ENCODE measurements at places on chromosomes 4 and X. TPM values are rescaled to one million over a fixed set of nuclear protein-coding genes. Genes with fewer than 3 reads are reported as not detected.
A peak's percentile ranks its signal among the peaks of the same experiment; 100 is the strongest.

DNA sequence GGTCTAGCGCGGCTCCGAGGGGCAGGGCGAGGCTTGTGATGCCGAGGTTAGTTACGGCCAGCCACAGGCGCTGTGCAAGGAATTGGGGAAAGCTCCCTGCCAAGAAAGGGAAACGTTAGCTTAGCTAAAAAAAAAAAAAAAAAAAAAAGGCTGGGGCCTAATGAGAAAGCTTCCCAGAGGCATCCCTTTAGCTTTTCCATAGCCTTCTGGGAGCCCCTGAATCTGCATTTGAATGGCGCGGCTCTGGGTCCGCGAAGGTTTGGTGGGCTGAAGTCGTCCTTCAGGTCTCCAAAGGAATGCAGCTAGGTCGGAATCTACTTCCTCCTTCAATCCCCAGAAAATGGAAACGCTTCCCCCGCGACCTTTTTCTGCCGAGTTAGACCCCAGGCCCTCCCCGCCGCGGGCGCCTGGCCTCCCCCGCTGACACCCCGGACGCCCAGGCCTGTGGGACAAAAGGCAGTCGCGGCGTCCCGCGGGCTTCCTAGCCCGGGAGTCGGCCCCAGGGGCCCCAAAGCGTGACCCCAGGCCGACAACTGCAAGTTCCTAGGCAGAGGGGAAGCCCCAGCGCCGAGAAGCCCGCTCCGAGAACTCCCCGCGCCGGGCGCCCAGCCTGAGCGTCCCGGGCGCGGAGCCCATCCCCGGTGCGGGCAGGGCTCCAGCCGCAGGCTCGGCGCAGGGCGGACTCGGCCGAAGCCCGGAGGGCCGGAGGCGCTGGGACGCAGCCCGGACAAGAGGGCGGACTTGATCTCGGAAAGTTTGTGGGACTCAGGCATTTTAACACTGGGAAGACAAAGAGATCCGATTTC lies 605 bp upstream of the FAT1 start:
- DNase-seq, result no peak

DNA sequence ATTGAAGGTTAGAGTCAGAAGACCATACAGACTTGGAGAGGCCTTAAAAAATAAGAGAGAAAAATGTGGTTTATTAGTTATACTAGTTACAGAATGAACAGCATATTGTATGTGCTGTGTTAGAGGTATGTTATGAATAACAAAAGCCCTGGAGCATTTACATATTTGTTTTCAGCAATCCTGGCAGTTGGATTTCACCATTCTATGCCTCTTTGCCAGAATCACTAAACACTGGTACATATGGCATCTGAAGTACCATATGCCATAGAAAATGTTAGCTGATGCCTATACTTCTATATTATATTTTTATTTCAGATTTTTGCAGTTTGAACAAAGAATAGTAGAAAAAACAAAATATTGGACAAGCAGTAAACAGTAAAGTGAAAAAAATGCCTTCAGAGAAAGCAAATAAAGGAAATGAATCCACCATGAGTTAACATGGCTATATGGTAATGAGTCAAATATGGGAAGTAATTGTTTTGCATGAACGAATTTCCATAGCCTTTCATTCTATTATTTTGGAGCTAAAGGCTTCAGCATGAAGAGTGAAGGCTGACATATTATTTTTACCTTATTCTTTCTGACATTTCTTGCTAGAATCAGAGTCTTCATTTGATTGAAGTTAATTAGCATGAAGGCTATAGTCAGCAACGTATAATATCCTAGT lies 41.9 kb upstream of the PRDM8 start:
- DNase-seq, result no peak

DNA sequence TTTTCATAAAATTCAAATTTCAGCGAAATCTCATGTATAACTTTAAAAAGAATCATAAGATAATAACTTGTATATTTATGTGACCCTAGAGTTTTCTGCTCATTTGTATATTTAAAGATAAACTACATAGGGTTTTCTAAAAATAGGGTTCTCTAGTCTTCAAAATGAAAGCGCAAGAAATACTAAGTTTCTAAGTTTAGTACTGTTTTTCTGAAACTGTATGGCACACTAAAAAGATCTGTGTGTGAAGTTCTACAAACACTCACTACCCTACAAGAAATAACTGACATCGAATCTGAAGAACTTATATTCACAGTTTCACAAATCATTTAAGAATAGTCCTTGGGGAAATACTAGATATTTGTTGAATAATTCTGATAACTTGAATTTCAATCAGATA lies 38.7 kb upstream of the NDST4 start:
- no peak for DNase-seq

- no peak for DNase-seq
These were observed 63.6 kb downstream of the HADH start for GRCh38 chr4:108053251-108053711.

- no peak for DNase-seq
These were observed 87.5 kb downstream of the PPP3CA start for GRCh38 chr4:101259876-101260275.

GRCh38 chr4:169601016-169601771 lies 11.2 kb downstream of the NEK1 start:
- no peak for DNase-seq

- no peak for DNase-seq
These were observed 519.2 kb downstream of the ARAP2 start for GRCh38 chr4:35725131-35725530.

GRCh38 chr4:39451423-39452023 lies 7.2 kb downstream of the RPL9 start:
- DNase-seq, result no peak

GRCh38 chrX:132171881-132172280 lies 44.1 kb upstream of the FRMD7 start:
- DNase-seq, result no peak

GRCh38 chr4:31461421-31461820 lies 741.3 kb downstream of the PCDH7 start:
- no peak for DNase-seq

GRCh38 chrX:920234-920799 lies 289.7 kb downstream of the SHOX start:
- DNase-seq, result peak; percentile 44

- no peak for DNase-seq
These were observed 70.5 kb downstream of the GRIA2 start for GRCh38 chr4:157291071-157291470.

DNA sequence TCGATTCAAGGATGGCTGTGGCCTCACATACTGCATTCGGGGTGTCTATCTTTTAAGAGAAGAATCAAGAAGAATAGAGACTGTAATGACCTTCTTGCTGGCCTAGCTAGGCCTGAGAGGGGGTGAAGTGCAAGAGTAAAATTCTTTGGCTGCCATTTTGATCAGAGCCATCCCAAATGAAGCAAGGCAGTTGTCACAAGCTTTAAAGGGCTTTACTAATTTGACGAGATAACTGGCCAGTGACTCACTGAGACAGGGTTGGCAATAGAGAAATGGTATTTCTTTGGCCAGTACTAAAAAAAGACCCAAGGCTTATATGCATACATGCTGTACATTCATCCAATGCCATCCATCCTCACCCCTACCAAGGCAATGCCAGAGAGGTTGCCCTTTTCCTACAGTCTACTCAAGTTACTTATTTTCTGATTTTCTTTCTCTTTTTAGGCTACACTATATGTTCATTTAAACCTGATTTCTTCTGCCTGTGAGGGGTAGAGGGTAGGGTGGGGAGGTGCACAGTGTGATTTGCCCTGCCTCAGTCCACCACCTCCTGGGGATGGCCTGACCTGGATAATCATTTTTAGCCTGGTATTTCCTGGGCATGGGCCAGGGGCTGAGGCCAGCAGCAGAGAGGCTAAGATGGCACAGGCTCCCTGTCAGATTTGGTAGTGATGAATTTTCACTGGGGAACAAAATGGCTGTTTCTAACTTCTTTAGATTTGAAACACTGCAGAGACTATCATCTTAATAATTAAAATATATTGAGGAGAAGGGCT lies 32.2 kb downstream of the ATG4A start:
- DNase-seq, result no peak

GRCh38 chr4:185282968-185283367 lies 73.6 kb downstream of the SNX25 start:
- no peak for DNase-seq

DNA sequence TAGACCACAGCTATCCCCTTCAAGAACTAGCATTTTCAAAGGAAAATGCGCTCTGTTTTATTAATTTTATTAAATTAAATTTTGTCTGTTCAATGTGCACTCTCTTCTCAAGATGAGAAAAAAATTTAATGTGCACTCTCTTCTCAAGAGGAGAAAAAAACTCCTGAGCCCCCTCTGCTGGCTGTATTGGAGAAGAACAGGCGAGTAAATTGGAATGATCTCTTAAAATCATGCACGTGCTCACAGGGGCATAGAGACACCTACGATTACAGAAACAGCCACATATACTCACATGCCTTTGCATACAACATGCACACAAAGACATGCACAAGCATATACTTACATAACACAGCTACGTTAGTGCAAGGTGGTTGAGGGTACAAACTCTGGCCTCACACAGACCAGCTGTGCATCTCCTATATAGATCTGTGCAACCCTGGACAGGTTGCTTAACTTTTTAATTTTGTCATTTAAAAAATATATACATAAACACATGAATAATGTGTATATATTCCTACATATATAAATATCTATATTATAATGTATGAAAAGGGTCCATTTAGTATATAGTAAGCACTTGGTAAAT lies 176.2 kb upstream of the CXorf66 start:
- peak; percentile 27 for DNase-seq

GRCh38 chr4:609400-610050 lies 15.8 kb upstream of the PDE6B start:
- DNase-seq, result no peak

GRCh38 chr4:177376024-177376423 lies 66.2 kb downstream of the AGA start:
- DNase-seq, result no peak

DNA sequence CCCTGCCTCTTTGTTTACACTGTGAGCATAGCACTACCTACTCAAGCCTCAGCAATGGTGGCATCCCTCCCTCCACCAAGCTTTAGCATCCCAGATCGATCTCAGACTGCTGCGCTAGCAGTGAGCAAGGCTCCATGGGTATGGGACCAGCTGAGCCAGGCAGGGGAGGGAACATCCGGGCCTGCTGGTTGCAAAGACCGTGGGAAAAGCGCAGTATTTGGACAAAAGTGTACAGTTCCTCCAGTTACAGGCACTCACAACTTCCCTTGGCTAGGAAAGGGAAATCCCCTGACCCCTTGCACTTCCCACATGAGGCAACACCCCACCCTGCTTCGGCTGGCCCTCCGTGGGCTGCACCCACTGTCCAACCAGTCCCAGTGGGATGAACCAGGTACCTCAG lies 26.5 kb downstream of the EGF start:
- DNase-seq, result no peak

- DNase-seq, result no peak
These were observed 443.7 kb upstream of the FGF16 start for GRCh38 chrX:77003530-77003929.

DNA sequence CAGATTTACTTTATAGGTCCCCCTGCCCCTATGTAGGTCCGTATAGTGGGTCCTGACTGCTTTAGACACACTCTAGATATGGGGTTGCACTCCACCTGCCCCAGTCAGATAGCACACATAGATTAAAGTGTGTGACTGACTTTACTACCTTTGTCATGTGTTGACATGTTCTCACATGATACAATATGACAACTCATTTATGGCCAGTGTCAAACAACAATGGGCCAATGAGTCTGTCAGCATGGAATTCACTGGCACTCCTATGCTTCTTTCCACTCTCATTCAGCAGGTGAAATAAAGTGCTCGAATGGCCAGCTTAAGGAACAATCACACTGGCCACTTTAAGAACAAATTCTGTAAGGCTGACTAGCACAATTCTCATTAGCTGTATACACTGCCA lies 23.8 kb upstream of the FMR1NB start:
- no peak for DNase-seq

- DNase-seq, result no peak
These were observed 71.7 kb upstream of the BCOR start for GRCh38 chrX:40169193-40170101.

DNA sequence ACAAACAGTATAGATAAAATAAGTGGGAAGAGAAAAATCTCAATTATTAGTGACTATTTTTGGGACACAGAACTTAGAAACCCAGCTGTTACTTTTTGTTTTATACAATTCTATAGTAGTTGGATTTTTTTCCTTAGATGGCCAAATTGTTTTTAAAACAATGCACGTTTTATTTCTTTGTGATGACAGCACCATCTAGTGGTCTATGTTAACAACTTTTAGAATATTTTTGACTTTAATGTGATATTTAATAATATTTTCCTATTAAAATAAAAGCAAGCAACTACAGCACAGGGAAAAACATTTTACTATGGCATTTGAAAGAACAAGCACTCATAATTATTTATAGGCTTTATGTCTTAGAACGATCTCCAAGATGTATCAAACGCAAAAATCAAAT lies 5.6 kb upstream of the SMIM31 start:
- DNase-seq, result no peak

DNA sequence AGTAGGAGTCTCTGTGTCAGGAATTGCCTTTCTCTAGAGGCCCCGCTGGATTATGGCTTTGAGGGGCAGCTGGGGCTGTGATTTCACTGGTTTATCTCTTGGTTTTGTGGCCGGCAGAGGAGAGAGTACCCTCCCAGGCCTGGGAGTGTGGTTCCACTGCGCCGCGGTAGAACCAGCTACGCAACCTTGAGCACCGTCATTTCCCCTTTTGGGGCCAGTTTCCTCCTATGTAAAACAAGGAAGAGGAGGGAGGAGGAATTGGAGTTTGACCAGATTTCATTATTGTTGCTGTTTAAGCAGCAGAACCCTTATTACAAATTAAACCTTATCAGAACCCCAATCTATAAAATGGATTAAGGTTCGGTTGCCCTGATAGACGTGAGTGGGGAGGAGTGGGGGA lies 4.4 kb downstream of the SOX3 start:
- no peak for DNase-seq

- no peak for DNase-seq
These were observed 5.1 kb downstream of the EFNB1 start for GRCh38 chrX:68833855-68834331.

Gene SLC6A14
- polyA plus RNA-seq, result 0.23 TPM

Gene SPANXN5
- polyA plus RNA-seq, result not detected

Gene MAD2L1
- 49.7 TPM for polyA plus RNA-seq

Gene TMSB15B
- polyA plus RNA-seq, result 15.8 TPM

Gene F9
- polyA plus RNA-seq, result not detected

Gene EFHC2
- 7.1 TPM for polyA plus RNA-seq

Gene TEX13B
- not detected for polyA plus RNA-seq
